HT1080 (cell line): ENCODE measurements at places on chromosomes 5 and 9. TPM values are rescaled to one million over a fixed set of nuclear protein-coding genes. Genes with fewer than 3 reads are reported as not detected.
A peak's percentile ranks its signal among the peaks of the same experiment; 100 is the strongest.

DNA sequence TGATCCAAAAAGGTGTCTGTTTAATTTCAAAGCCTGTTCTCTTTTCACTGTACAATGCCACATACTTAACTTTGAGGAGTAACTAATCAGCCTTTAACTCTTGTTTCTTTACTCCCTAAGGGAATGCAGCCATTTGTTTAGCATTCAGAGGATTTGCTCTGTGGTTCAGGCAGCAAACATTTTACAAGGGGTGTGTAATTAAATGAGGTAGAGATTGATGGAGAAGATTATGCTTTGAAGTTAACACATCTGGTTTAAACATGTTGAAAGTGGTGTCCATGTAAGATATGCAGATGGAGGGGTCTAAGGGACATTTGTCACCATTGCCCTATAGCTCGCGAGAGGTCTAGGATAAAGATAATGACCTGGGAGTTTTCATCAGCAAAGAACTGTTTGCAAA is 41.9 kb downstream of the TMEM215 start:
- DNase-seq, result no peak

- DNase-seq, result no peak
These were observed 78.6 kb downstream of the MRPS27 start for GRCh38 chr5:72241346-72242003.

DNA sequence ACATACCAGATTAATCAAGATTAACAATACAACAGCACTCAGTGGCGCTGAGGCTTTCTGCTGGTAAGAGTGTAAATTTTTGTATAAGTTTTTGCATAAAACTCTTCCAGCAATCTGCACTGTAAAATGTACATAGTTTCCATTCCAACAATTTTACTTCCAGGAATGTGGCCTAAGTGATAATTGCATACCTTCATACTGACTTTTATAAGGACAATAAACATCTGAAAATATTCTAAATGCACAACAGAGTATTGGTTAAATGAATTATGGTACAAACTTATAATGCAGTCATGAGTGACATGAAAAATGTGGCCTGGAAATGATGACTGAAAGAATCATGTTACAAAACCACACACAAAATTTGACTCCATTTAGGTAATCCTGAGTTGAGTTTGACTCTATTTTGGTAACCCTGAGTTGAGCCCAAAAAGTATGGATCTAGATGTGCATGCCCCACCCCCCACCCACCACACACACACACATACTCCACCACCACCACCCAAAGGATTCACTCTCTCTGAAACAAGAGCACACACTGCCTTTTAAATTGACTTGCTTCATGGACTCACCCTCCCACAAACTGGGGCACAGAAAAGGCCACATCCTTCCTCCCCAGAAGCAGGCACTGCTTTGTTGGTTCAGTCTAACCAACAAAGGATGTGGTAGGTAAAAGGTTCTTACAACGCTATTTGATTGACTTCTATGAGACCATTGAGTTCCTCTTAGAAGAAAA is 137.6 kb downstream of the SUSD1 start:
- peak; percentile 84 for DNase-seq

DNA sequence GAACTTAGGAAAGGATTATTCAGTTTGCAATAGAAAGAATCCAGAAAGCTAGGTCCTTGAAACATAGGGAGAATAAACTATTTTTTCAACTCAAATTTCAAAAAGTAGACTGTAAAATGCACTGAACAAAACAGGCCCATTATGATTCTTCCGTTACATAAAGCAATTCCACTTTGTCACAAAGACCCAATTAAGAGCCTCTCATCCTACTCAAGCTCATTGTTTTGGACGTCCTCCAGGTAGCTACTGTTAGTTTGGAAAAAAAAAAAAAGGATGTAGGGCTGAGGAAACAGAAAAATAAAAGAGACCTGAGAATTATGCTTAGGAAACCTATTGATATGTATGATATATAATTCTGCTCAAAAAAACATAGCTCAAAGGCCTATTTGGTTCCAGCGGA is 74.0 kb downstream of the DIRAS2 start:
- DNase-seq, result no peak

DNA sequence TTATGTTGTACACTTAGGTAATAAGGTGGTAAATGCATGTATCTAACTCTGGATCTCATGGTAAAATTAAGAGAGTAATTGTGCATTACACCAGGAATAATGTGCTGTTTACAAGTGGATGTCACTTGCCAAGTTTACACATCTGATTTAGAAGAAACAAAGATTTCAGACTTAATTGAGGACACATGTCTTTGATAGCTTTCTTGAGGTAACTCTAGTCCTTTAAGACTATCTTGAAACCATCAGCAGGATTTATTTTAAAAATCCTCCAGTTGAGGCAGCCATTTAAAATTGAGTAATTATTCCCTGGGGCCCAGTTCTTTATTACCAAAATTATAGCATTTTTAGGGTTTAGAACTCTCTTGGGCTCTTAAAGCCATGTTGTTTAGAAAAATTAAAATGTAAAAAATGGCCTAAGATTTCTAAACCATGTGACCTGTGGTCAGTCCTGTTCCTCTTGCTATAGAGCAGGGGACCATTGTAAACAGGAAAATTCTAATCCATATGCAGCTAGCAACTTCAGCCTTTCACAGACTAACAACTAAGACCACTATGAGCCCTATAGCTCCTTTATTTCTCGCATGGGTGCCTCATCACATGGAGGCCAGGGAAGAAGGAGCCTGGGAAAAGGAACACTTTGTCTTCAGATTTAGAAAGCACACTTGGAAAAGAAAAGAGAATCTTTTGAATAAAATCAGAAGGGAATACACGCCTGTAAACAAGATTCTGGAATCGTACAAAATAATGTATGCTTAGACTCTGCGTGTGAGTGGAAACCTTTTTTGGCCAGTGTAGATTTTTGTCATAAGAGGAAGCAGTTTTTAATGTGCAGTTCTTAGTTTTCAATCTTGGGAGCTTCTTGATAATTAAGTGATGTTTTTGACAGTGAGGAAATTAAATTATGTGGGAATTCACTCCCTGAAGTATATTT is 71.2 kb downstream of the ZSWIM6 start:
- no peak for DNase-seq

DNA sequence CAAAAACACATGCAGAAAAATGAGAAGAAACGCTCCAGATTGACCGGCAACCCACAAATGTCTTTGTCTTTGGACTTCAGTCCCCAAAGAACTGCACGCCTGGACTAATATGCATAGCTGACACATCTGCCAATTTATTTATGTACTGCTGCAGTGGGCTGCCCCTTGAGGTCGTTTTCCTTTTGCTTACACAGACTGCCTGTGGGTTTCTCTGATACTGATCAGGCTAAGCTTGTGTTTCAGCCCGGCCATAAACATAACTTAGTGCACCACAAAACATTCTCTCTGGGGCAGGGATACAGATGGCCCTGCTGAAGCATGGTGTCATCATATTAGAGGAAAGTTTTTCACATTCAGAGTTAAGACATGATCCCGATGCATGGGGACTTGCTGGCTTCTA is 75.4 kb downstream of the NUDT12 start:
- no peak for DNase-seq

GRCh38 chr5:115685490-115685889 is 59.7 kb upstream of the TMED7 start:
- no peak for DNase-seq

GRCh38 chr5:122500245-122501088 is 188.4 kb downstream of the SNCAIP start:
- peak; percentile 67 for DNase-seq

DNA sequence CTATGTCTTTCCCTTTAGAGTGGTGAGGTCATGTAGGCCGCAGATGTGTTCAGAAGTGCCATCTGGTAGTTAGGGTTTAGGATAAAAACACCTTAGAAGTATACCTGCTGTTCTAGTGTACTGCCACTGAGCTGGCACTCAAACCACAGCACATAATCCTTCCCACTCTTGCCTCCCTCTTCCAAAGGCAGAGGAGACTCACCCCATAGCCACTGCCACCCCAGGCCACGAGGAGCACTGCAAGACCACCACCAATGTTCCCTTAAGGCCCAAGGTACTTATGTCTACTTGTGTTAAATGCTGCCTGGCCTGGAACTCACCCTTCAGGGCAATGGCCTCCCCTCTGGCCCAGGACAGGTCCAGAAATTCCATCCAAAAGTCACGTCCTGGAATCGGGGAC is 379.5 kb upstream of the EDIL3 start:
- no peak for DNase-seq

GRCh38 chr9:133525677-133526076 is 918 bp upstream of the MYMK start:
- DNase-seq, result no peak

DNA sequence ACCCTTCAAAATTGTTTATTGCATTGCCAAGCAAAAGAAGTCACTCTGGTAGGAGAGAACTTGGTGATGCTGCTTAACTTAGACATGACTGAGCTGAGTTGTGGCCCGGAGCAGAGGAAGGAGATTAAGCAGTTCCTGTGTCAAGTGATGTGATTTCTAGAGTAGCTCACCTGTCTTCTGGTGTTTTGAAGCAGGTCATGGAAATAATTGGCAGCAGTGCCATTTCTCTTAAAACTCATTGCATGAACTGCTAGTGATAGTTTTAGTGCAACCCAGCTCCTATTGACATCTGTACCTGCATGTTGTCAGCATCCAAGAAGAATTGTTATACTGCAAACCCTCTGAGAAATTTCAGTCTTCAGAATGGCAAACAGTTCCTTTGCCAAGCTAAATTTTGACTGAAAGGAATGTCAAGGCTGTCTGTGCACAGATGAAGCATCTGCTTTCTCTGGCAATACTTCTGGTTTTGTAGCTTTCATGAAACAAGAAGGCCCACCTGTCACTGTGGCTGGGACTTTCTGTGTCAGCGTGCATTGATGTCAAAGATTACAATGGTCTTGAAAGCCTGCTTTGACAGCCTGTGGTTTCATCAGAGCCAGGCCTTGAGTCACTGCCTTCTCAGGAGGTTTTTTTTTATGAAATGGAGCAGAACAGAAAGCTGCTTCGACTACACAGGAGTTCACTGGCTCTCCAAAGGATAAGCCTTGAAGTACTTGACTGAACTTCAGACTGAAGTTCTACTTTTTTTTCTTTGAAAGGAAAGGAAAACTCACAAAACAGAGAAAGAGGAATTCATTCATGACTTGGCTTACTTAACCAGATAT is 90.6 kb downstream of the RALGPS1 start:
- DNase-seq, result peak; percentile 49

DNA sequence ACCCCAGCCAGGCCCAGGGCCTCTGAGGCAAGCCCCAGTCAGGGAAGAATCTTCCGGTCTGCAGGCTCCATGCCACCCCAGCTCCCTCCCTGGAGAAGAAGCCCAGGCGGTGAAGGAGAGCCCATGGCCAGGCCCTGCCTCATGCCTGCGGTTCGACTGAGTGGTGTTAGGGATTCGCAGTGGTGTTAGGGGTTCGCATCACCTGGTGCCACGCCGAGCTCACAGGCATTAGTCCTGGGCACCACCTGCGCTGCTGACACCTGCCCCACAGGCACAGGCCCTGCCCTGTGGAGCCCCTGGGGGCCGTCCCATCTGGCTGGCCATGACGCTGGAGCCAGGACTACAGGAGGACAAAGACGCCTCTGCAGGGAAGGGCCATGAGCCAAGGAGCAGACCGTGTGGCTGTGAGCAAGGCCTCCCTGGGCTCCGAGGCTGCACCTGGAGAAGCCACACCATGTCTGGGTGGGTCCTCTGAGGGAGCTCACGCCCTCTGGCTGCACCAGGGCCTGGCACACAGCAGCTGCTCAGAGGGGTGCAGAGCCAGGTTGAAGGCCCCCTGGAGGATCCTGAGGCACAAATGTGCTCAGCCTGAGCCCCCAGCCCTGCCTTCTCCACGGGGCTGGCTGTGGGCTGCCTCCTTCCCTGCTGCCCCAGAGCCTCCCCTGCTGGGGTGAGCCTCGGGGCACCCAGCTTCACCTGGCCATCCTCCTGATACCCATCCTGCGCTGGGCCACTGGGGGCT is 27.6 kb upstream of the RNF130 start:
- DNase-seq, result no peak

- no peak for DNase-seq
These were observed 19.1 kb downstream of the CYLC2 start for GRCh38 chr9:103014242-103014641.

GRCh38 chr9:38025166-38025565 is 43.9 kb downstream of the SHB start:
- no peak for DNase-seq

- no peak for DNase-seq
These were observed 6.7 kb downstream of the GAPT start for GRCh38 chr5:58497921-58498320.

DNA sequence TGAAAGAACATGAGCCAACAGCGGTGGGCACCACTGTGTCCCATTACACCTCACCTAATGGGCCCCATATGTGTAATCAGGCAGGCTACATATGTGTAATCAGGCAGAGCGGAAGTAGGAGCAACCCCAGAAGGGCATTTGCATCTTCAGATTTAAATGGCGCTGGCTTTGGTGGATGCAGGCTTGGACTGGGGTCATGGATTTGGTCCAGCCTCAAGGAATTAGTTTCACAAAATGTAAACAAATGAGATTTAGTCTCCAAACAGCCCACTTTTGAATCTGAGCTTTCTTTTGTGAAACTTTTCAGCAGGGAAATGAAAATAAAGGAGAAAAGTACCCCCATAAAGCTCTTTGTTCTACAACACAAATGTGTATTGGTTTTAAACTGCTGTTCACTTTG is 161.3 kb downstream of the LPAR1 start:
- no peak for DNase-seq

GRCh38 chr9:72527801-72528195 is 6.4 kb downstream of the TMC1 start:
- DNase-seq, result no peak

- no peak for DNase-seq
These were observed 6.4 kb downstream of the NEURL1B start for GRCh38 chr5:172647352-172648012.

DNA sequence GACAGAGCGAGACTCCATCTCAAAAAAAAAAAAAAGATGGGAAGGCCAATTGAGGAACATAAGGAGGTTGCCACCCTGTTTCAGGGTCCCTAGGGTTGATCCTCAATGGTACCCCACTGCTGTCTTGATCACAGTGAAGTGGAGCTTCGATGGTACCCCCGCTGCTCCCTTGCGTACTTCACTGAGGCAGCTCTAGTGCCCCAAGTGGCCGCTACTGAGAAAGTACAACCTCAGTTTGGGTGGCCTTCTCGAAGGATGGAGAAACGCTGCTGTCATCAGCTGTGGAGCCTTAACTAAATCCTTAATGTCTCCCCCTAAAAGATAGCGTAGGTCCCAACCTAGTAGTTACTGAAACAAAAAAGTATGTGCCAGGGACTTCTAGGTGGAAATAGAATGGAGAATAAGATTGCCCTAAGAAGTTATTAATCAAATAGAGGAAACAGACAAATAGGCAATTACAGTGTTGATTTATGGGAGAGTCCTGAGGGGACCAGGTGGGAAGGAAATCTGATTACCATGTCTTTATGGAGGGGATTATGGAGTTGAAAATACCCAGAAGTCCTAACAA is 6.3 kb downstream of the TESK1 start:
- no peak for DNase-seq

Gene DYNC2I2
- total RNA-seq, result 134 and 149 TPM in 2 replicates

Gene BRINP1
- total RNA-seq, result not detected in 2 replicates

Gene MARCHF11
- total RNA-seq, result not detected in 2 replicates

Gene ARL14EPL
- total RNA-seq, result 0.17 TPM in 1 of 2 replicates, not detected in the other

Gene PCDHB10
- total RNA-seq, result 0.11 TPM in 1 of 2 replicates, not detected in the other

Gene HSPB3
- total RNA-seq, result not detected in 2 replicates
